ENCODE measurements at places on chromosomes 2 and 18.

- no peak for DNase-seq
These were observed 10.8 kb upstream of the IL18RAP start for GRCh38 chr2:102412199-102412598.

DNA sequence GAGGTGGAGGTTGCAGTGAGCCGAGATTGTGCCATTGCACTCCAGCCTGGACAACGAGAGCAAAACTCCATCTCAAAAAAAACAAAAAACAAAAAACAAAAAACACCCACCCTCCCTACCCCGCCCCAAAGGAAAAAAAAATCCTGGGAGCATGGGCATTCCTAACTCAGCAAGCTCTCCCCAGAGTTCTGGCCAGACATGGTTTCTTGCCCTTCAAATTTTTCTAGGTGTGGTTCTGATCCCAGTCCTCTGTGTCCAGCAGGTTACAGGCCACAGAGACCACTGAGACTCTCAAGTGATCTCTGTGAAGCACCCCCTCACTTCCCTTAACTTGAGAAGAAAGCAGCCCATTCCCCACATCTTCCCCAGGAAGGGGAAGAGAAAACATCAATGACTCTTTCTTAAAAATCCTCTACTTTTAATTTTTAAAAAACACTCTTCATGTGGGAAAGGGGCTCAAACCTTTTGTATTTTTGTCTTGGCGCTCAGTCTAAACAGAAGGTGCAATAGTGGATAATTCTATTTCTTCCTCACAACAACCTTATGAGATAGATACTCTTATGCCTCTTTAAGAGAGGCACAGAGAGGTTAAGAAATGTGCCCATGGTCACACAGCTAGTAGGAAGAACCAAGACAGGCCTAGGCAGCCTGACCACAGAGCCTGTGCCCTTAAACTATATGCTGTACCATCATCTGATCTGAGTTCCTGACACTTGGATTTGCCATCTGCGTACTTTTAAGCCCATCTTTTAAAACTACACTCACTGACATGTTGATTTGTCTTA is 6.9 kb upstream of the KCNE4 start:
- DNase-seq, result no peak

DNA sequence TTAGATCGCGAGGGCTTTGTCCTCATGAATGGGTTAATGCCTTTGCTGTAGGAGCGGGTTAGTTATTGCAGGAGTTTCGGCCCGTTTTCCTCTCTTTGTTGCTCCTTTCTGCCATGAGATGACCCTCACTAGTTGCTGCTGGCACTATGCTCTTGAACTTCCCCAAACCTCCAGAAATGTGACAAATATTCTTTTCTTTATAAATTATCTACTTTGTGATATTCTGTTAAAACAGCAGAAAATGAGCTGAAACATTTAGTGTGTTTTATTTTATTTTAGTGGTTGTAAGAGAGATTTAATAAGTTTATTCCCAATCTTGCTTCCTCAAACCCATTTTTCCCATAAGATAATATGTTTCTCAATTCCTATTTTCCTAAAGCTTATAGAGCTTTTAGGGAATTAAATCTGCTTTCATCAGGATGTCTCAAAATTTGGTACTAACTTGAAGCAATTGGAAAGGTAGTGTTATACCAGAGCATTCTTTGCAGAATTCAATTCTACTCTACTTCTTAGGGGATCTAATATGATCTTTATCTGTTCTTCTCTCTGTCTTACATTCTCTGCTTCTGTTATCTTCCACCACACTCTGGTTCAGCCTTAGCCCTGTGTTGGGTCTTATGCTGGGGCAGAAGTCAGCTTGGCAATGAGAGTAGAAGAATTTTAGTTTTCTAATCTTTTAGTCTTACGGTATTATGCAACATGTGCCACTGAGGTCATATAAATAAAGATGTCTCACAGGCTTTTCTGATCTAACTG is 23.1 kb downstream of the DDX1 start:
- DNase-seq, result no peak

GRCh38 chr2:55078956-55079355 is 28.7 kb upstream of the RTN4 start:
- DNase-seq, result no peak

DNA sequence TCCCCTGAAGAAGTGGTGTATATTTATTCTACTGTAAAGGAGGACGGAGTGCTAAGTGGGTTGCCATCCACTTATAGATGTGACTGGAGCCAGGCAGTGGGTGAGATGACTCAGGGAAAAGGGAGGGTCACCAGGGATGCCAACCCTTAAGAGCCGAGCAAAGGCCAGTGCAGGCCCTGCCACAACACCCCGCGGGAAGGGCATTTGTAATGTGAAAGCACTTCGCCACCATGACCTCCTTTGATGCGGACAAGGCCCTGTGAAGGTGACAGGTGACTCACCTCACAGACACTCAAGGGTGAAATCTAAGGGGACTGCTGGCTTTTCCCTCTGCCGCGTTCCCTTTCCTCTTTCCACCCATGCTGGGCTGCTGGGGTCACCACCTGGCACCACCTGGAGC is 50.2 kb upstream of the MRPL33 start:
- peak; percentile 29 for DNase-seq

GRCh38 chr2:234457421-234457820 is 39.5 kb downstream of the ARL4C start:
- no peak for DNase-seq

DNA sequence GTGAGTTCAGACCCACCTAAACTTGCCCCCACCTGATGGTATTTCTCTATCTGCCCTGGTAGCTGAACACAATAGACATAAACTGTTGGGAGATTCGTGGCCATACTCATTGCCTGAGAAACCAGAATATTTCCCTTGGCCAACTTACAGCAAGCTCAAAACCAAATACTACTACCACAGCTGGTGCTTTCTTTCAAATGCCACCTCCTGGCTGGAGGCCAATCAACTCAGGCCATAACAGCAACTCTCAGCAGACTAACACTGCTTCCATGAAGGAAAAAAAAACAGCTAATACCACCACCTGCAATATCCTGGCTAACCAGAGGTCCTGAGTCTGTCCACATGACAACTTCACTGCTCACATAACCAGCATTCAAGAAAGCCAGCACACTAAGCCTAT is 373.1 kb downstream of the CMPK2 start:
- DNase-seq, result no peak

GRCh38 chr2:224884188-224884587 is 158.1 kb downstream of the DOCK10 start:
- DNase-seq, result peak; percentile 52

DNA sequence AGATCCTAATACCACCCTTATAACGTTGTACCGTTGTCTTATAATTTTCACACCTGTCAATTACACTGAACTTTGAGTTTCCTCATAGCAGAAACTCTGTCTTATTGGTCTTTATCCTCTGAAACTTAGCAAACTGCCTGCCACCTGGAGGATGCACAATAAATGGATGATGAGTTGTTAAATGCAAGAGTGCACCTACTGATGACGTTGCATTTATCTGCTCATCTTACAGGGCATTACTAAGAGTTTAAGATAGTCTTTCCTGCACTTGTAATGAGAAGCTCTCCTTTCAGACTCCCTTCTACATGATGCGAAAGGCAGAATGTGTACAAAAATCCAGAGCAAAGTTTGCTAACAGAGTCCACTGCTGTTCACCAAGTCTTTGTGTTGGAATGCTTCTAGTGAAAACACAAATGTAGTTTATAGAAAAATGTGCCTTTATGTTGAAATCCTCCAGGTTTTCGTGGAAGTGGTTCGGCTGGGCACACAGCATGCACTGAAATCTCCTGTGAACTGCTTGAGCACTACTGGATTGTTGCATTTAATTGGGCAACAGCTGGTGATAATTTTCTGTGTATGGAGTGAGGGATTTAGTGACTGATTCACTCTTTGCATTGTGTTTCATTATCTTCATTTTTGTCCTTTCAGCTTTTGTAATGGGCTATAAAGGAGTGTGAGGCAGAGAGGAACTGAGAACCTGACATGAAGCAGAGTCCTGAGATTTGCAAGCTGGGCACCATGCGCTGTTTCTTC is 665.8 kb upstream of the ID2 start:
- no peak for DNase-seq

- DNase-seq, result no peak
These were observed 11.8 kb downstream of the RTN4 start for GRCh38 chr2:55038428-55038827.

DNA sequence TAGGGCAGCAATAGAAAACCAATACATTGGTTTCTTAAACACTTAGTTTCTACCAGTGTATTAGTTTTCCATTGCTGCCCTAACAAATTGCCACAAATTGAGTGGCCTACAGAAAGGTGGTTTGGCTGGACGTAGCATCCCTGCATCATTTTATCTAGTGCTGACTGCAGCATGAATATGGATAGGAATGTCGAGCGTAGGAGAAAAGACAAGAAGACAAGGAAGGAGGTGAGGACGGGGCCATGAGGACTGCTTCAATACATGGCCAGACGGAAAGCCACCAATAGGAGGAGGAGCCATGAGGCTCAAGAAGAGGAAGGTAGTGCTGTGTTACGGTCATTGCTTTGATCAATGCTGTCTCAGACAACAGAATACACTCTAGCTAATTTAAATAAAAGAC is 154.5 kb upstream of the NDUFV2 start:
- no peak for DNase-seq

DNA sequence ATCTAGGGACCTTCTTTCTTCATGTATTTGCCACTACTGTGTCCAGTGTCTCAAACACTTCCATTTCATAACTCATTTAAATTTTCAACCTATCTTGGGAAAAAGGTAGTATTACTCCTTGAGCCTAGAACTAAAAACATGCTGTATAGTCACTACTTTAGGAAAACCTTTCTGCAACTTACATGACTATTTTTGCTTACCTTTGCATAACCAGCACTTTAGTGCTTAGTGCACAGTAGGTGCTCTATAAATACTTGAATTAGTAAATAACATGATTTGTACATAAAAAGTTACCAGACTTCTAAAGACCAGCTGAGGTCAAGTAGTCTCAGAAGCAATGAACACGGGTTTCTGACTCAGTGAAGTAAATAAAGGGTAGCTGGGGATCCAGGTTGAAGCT is 62.5 kb upstream of the DTNB start:
- DNase-seq, result no peak

GRCh38 chr18:67652288-67652687 is 135.8 kb upstream of the DSEL start:
- no peak for DNase-seq

DNA sequence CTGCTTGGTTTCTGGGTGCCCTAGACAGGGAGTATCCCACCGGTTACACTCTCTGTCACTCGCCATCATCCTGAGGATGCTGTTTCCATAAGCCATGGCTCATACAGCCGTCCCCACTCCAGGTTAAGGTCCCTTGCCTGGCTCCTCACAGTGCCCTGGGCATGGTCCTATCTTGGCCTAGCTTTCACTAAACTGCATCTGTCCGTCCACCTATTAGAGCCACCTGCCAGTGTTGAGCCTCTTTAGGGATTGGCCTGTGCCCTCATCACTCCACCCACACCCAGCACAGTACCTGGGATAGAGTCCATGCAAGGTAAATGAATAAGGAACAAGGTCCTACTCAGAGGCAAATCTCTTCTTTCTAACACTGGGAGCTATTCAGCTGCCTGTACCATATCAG is 320.1 kb downstream of the GBX2 start:
- DNase-seq, result no peak

- DNase-seq, result no peak
These were observed 78.4 kb downstream of the EPAS1 start for GRCh38 chr2:46375566-46376125.

DNA sequence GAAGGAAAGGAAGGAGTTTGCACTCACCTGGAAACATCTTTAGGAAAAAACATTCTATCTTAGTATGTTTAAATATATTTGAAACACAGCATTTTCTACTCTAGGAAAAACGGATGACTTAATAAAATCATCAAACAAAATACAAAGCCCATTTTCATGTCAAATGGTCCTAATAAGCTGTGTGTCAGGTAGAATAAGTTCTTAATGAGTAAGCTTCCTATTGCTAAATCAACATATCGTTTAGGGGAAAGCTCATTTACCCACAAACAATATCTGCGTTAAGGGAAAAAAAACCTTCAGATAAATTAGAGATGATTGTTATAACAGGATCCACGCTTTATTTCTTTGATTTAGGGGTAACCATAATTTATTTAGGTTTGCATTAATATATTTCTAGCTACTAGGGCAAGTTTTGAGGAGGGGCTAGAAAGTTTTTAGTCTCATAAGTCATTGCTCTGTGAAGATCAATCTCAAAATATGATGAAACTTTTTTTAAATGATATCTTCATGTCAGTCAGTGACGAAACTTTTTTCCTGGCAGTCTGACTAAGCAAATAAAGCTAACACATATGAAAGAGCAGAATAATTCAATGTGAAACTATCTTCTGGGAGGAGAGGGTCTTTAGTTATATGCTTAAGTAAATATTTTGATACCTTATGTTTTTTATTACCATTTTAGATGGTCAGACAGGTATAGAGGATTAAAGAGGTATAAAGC is 147.1 kb downstream of the WDSUB1 start:
- DNase-seq, result no peak

DNA sequence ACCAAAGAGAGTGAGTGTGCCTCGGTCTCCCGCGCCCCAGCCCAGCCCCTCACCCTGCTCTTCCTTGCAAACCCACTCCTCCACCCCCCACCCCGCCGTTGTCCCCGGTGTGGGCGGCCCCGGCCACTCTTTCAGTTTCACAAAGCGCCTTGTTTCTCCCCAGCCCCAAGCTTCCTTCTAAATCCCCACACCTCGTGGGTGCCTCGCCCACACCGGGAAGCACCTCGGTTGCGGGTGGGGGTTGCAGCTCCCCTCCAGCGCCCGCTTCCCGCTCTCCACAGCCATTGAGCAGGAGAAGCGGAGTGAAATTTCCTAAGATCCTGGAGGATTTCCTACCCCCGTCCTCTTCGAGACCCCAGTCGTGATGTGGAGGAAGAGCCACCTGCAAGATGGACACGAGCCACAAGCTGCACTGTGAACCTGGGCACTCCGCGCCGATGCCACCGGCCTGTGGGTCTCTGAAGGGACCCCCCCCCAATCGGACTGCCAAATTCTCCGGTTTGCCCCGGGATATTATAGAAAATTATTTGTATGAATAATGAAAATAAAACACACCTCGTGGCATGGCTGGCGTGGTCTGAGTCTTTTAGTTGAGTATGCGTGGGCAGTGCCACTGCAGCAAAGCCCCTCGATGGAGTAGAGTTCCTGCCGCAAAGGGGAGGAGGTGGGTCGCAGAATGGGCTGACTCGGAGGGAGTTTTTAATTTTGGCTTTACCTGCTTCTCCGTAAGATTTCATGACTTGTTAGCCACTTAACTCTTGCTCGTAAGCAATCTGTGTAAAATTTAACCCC is 848 bp downstream of the TMSB10 start:
- no peak for DNase-seq

DNA sequence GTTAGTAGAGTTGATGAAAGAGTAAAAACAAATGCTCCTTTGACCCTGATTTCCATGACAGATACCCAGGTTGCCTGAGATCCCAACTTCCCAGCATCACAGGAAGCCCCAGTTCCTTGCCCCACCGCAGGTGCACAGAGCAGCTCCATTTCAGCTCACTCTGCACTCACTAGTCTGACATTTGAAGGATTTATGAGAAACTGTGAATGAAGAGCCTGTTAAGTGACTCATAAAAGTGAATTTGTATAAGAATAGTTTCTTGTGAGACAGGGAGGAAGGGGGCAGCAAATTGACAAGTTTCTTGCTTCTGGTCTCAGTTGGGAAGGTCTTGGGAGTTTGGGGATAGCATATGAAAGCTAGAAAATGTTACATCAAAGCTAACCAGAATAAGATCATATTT is 248.7 kb upstream of the ATP5MC3 start:
- no peak for DNase-seq

- no peak for DNase-seq
These were observed 558 bp upstream of the CYP26B1 start for GRCh38 chr2:72148003-72148836.

GRCh38 chr2:218077464-218078216 is 8.6 kb downstream of the RUFY4 start:
- no peak for DNase-seq

GRCh38 chr18:48035556-48035860 is 105.0 kb upstream of the SMAD2 start:
- no peak for DNase-seq

Data from H4 (cell line).